ENCODE measurements at places on chromosomes 16 and 17. TPM values are rescaled to one million over a fixed set of nuclear protein-coding genes. Genes with fewer than 3 reads are reported as not detected.

DNA sequence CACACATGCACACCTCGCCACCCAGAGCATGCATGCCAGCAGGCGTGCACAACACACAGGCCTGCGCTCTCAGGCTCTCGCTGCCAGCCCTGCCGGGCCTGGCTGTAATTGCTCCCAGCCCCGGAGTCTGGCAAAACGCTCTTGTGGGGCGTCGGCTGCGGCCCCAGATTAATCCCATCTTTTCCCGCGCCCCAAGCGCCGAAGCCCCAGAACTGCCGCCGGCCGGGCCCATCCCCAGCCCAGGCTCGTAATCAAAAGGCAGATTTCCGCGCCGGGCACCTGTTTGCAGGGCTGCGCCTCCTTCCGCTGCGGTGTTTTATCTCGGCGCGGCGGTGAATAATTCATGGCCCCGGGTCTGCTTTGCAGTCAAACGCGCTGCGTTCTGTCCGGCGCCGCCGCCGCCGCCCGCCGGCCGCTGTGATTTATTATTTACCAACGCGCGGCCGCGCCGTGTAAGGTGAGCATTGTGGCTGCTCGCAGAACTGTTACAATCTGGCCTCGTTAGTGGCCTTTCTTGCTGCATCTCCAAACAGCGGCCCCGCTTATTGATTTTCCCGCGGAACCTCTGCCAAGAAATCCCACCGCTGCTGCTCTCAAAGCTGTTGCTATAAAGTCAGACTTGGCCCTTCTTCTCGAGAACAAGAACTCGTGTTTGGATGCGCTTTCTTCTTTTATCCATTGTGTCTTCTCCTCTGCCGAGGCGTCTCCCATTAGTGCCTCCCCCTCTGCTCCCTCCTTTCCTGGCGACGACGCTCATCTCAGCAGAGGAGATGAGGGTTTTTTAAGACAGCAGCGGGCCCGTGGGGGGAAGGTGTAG lies 126.1 kb downstream of the IRX5 start:
- no peak for DNase-seq

GRCh38 chr17:32917081-32917480 lies 10.9 kb upstream of the TMEM98 start:
- no peak for DNase-seq

DNA sequence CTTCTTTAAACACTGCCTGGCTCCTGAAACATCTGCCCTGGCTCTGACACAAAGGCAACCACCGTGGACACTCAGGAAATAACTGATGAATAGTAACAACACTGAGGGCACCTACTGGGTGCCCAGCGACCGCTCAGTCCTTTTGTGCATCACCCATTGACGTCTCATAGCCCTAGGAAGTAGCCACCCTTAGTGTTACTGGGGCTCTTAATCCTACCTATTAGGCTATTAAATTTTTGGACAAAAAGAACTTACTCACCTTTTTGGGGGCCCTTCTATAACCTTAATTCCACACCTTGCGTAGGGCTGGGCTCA lies 11.7 kb downstream of the PPL start:
- DNase-seq, result no peak

DNA sequence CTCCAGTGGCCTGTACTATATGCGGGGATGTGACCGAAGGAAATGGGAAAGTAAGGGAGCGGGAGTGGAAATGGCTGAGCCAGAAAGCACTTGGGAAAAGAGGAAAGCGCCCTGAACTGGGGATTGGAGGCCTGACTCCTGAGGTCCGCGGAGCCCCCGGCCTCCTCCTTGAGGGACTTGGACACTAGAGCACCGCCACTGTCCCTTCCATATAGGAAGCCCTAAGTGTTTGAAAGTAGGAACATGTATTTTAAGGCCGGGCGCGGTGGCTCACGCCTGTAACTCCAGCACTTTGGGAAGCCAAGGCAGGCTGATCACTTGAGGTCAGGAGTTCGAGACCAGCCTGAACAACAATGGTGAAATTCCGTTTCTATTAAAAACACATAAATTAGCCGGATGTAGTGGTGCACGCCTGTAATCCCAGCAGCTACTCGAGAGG lies 530 bp upstream of the ZDHHC7 start:
- no peak for DNase-seq

DNA sequence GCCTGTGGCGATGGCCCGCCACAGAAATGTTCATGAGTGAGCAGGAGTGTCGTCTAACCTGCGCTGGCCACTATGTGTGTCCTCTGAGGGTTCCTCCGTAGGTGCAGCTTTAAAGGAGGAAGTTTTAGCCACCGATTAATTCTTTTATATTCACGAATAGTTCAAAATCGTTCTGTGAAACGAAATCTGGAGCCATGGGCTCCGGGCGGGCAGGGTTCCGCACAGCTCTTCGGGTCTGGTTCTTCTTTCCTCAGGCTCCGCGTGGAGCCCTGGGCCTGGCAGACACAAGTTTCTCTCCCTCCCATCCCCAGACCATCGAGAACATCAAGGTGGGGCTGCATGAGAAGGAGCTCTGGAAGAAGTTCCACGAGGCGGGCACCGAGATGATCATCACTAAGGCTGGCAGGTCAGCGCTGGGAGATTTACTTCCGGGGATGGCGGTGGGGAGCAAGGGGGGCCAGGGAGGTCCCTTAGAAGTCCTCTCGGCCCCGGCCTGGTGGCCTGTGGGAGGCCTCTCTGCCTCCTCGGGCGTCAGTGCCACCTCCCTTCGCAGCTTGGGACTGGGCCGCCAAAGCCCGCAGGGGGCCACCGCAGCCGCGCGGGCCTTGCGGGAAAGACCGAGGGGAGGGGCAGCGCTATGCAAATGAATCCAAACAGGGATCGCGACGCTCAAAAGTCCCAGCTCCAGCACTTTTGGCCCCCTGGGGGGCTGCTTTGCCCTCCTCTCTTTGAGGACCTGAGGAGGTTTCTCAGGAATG lies 5.2 kb downstream of the TBX4 start:
- DNase-seq, result no peak

DNA sequence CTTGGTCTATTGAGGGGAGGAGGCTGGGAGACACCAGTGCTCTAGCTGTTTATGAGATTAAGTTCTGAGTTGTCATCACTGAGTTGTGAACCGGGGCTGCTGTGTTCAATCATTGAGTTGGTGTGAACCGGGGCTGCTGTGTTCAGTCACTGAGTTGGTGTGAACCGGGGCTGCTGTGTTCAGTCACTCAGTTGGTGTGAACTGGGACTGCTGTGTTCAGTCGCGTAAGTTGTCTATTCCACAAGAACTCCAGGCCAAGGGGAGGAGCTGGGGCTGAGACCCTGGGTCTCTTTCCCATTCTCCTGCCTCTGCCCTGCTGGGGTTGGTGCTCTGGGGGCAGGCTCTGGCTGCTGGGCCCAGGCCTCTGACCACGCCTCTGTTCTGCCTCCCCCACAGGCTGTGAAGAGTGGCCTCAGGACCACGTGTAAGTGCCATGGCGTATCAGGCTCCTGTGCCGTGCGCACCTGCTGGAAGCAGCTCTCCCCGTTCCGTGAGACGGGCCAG lies 24.5 kb downstream of the WNT9B start:
- no peak for DNase-seq

DNA sequence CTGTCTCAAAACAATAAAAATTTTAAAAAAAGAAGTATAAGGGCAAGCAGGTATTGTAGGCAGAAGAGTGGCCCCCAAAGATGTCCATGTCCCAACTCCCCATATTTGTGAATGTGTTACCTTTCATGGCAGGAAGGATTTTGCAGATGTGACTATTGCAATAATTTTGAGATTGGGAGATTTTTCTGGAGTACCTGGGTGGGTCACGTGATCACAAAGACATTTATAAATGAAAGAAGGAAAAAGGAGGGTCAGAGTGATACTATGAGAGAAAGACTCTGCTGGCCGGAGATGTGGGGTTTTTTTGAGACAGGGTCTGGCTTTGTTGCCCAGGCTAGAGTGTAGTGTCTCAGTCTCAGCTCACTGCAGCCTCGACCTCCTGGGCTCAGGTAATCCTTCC lies 27.4 kb upstream of the PAFAH1B1 start:
- no peak for DNase-seq

DNA sequence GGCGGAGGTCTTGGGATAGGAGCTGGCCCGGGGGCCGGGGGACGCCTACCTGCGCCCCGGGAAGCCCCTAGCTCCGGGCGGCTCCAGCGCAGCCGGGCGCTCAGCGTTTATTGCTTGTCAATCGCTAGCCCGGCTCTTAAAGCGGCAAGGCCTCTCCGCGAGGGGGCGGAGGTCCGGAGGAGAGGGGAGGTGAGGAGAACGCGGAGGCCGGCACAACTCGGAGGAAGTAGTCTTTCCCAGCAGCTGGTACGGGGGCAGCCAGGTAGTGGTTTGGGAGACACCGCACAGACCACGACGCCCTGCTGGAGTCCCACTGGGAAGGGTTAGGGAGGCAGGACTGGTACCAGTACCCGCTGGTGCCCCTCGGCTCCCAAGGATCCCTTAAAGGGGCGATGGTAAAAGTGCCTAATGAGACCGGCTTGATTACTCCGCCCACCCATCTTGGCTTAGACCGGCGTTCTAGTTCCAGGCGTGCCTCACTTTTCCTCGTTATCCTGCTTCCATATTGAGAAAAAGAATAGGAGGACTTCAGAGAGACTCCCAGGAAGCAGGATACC lies at the start of gene MPP2:
Gene MPP2, minus strand, starts transcription at position 112 of the 557 bp plus-strand sequence. CDS start 3,076 bp downstream, outside the sequence.
- DNase-seq, result peak; percentile 27

DNA sequence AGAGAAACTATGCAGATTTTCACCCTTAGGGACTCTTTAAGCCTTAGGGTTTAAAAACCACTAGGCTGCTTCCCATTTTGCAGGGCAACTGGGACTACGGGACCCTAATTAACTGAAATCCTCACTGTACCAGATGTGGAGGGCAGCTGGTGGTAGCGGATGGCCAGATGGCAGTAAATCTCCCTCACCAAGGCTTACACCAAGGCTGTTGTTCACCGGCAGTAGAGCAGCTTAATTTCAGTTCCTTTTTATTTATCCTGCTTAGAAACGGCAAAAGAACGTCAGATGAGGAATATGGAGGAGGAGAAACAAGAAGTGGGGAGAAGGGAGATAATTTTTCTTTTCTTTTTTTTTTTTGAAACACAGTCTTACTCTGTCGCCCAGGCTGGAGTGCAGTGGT lies 6.5 kb downstream of the ABHD15 start:
- DNase-seq, result no peak

- DNase-seq, result peak; percentile 58
Measured at GRCh38 chr17:27430882-27431491, 25.3 kb upstream of the KSR1 start.

GRCh38 chr16:75202069-75202590 lies 4.8 kb downstream of the CTRB2 start:
- DNase-seq, result no peak

- peak; percentile 62 for DNase-seq
Measured at GRCh38 chr16:63361032-63361624, 1324.9 kb upstream of the CDH8 start.

The ABCA6 gene
- total RNA-seq, result not detected

The SPEM3 gene
- not detected for total RNA-seq

The TGFB1I1 gene
- 0.43 TPM for total RNA-seq

The HSBP1 gene
- 174 TPM for total RNA-seq

Data from HT-29 (cell line).